ENCODE measurements at places on chromosomes 6 and 20.

- no peak for DNase-seq
These were observed 92.9 kb downstream of the ANKS1A start for GRCh38 chr6:34981951-34982350.

- DNase-seq = no peak
These were observed 91.7 kb downstream of the CD24 start for GRCh38 chr6:106882601-106883518.

DNA sequence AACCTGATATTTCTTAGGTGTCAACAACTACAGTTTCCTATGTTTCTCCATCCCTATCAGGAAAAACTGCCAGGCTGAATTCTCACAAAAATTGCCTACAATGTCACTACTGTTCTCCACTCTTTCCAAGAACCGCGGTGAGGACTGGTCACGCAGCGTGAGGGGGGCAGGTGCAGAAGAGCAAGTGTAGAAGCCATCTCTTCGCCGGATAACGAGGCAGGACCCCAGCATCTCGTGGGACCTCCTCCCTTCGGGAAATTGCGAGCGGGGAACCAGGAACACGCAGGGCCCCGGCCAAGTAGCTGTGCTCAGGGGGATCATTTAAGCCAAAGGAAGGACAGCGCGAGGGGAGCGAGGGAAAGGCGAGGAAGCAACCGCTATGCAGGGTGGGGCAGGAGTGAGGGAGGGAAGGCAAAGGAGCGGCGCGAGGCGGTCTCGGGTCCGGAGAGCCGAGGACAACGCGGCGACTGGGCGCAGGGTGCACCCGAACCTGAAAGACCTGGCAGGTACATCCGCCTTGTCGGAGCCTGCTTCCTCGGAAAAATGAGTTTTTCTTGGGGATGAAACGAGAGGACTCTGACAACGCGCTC, 559 bp downstream of the APMAP start:
- DNase-seq = no peak

GRCh38 chr6:108497883-108498282, 62.8 kb upstream of the FOXO3 start:
- DNase-seq = no peak

DNA sequence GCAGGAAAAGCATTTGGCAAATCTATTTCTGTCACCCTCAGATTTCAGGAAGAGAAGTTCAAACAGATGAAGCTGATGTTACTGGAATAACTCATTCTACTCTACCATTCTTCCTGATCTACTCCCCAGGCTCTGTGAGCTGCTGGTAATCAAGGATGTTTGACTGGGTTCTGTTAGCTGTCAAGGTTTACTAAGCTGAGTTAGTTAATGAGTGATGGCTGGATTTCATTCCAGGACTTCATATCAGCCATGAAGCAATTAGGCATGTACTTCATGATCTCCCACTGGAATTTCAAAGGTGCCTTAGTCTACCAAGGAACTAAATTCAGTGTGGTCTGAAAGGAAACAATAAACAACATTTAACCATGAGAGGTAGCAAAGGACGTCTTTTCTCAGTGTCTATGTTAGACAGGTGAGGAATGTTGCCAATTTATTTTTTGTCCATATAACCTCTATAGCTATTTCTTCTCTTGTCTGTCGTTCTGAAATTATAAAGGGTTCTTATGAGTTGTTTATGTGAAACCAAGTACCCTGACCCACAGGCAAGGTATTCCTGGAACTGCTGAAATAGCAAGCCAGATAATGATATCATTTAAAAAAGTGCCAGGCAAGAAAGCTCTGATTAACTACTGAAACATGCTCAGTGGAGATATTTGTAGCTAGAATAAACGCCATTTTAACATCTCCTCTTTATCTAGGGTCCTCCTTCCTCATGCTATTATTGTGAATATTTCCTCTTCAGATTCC, 112.9 kb downstream of the BACH2 start:
- DNase-seq = no peak

GRCh38 chr6:51663525-51663924, 423.9 kb downstream of the PKHD1 start:
- no peak for DNase-seq

DNA sequence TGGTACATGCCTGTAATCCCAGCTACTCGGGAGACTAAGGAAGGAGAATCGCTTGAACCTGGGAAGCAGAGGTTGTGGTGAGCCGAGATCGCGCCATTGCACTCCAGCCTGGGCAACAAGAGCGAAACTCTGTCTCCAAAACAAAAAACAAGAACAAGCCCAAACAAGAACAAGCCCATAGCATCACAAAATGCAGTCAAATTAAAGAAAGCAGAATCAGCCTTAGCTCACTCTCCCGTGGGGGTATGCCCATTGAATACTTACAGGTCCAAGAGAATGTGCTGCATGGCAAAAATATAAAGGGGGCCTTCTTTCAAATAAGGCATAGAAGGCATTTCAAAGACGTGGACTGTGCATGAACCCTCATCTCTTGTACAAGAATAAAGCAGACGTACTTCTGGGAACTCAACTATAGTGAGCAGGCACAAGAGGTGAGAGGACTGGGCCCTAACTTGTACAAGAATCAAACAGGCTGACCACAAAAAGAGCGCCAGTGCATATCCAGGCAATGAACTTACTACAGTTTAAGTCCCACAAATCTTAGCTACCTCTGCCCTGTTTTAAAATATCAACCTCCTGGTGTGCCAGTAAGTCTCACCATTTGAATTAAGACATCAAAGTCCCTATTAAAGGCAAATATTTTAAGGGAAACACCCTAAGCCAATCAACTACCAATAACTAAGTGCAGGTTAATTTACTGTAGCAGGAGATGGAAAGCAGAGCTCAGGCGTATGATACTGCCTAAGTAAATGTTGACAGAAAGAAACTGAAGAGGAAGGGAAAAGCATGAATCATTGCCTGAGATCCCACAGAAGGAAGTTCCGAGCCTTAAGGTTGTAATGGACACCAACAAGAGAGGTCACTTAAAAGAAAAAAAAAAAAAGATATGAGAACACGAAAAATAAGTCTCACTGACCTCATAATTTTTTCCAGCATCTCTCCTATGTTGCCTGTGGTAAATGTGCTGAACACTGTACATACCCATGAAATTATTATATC, 37.4 kb downstream of the TOMM6 start:
- no peak for DNase-seq

DNA sequence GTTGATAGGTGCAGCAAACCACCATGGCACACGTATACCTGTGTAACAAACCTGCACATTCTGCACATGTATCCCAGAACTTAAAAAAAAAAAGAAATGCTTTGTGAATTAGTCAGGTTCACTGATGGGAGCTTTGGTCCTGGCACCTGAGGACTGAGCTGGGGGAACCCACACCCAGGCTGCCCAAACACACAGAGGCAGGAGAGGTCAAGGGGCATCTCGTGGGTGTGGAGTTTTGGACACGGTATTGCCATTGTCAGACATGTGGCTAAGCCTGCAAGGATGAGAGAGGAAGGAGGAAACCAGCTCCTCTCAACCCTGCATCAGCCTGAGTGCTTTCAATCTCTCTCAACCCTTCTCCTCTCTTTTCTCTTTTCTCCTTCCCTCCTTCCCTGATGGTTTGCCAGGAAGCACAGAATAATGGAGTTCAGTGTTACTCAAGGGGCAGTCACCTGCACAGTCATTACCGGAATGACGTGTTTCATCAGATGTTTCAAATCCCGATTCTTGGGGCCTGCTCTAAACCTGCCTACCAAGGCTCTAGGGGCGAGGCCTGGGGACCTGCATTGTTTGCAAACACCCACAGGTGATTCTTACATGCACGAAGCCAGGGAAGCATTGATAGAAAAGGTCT, 89.9 kb upstream of the NEDD9 start:
- no peak for DNase-seq

DNA sequence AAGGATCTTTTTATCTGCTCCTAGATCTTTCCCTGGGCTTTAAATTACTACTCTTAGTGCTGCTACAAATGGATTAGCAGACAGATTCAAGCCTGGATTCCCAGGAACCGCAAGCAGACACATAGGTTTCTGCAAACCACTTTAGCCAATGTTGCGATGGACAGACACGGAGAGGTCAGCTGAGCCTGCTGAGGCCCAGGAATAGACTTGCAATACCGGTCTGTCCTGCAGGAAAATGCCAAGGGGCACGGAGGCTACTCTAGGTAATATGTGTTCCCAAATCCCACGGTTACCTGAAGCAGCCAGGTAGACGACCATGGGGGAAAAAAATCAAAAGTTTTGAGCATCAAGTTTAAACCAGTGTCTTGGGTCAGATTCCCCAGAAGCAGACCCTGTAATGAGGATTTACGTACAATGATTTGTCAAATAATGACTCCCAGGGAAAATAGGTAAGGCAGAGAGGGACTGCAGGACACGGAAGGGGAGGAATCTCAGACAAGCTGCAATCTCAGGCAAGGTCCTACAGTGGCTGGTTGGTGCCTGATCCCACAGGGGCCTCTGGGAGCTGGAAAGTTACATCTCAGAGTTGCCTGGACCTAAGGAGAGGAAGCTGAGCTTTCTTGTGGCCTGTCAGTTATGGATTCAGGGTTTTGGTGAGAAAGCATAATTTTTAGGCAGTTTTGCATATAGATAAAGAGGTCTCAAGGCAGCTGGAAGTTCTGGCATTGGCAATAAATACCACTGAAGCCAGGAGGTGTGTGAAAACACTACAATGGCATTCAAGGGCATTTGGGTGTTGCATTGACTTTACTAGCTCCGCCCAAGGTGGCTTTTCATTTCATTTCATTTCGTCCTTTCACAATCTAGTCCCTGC, 12.5 kb downstream of the OTOR start:
- DNase-seq = no peak

DNA sequence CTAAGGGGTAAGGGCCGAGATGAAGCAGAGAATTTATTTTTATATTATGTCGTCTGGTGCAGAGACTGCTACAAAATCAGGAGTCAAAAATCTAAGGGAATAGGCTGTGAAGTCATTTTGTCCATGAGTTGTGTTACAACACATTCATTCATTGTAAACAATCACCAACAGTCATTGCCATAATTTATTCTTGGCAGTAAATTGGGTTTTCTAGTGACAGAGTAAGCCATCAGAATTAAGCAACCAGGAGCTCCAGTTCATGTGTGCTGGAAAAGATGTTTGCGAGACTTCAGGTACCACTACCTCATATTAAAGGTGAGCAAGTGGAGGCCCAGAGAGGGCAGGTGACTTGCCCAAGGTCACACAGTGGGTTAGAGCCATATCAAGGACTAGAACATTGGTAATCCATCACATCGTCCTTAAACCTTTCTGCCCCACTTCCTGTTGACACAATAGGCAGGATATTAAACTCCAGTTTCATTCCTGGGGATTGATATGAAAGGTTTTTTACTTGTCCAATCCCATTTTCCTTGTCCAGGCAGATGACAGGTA, 46.0 kb downstream of the E2F3 start:
- no peak for DNase-seq

- DNase-seq = no peak
These were observed 61.3 kb downstream of the ANKRD6 start for GRCh38 chr6:89494131-89494793.

DNA sequence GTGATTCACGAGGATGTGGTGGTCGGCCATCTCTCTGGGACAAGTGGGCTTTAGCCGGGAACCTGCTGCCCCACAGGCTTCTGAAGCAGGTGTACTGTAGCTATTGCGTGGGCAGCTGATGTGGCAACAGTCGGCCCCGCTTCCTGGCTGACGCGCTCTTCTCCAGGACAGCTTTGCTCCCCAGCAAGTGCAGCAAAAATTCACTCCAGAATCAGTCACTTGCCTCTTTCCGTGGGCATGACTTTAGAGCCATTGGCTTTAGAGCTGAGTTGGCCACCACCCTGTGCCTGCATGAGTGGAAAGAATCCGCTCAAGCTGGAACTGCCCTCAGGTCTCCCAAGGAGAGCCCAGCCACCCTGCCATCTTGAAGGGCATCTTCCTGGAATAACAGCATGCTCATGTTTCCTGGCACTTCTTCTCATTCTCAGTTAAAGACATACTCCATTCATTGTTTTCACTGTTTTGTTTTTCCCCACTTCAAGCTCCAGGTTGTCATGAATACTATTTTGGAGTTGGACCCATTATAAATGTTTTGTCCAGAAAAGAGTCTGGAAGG, 178.3 kb downstream of the ZDHHC14 start:
- DNase-seq = no peak

- no peak for DNase-seq
These were observed 725 bp downstream of the OSER1 start for GRCh38 chr20:44209686-44210405.

DNA sequence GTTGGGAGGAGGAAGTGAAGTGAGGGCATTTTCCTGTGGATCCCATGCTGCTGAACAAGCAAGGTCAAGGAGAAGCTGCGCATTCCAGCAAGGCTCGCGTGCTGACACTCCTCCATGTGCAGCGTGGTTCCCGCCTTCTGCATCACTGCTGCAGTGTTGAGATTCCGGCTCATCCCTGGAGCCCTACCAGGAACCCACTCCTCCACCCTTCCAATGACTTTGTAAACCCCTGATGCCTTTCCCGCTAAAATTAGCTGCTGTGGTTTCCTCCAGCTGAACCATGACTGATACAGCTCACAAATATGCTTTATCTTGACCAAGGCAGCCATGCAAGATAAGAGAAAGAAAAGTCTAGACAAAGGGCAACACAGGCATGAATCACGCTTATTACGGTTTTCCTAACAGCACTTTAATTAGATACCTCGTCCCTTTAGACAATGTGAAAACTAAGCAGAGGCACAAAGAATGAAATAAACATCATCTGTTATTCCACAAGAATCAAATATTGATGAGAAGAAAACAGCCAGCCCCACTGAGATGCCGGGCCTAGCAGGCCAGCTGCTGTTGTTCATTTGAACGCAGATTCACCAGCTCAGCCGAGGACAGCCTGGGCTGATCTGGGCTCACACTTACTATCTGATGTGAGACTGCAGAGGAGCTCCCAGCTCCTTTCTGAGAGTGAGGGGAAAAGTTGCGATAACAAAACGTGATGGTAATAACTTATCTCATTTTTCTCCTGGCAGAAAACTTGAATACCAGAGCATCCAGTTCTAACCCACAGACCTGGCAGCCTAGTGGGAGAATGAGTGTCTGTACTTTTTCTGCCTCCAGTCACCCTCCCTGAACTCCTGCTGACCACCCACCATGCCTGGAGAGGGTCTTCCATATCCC, 14.2 kb upstream of the BNIP5 start:
- no peak for DNase-seq

GRCh38 chr6:164130151-164130550, 715.6 kb downstream of the QKI start:
- DNase-seq = no peak

GRCh38 chr20:38230253-38230551, 30.3 kb downstream of the KIAA1755 start:
- DNase-seq = no peak

- DNase-seq = no peak
These were observed 210.2 kb upstream of the CITED2 start for GRCh38 chr6:139584599-139584998.

Data from stimulated activated CD8-positive, alpha-beta memory T cell treated with anti-CD3 and anti-CD28 coated beads, Interleukin-2, amount 100 ng/mL, for 1 hour (primary cell).